ENCODE measurements at places on chromosomes 4 and X.
A peak's percentile ranks its signal among the peaks of the same experiment; 100 is the strongest.

DNA sequence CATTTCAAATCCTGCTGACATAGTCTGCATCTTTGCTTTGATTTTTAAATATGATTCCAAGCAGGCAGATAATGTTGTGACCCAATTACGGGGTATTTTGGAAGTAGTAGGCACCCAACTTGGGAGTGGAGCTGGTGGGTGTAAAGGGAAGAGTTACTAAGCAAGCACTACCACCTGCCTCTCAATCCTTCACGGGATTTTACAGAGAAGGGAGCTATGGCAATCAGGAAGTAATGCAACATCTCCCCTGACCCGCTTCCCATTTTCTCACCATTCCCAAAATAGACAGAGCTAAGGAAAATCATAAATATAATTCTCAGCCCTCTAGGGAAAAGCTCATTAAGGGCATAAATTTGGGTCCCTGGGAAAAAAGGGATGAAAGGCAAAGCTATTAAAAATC, 9.2 kb downstream of the APBB2 start:
- DNase-seq, result peak; percentile 58

- peak; percentile 69 for DNase-seq
Measured at GRCh38 chrX:69060631-69061408, 104.4 kb downstream of the PJA1 start.

DNA sequence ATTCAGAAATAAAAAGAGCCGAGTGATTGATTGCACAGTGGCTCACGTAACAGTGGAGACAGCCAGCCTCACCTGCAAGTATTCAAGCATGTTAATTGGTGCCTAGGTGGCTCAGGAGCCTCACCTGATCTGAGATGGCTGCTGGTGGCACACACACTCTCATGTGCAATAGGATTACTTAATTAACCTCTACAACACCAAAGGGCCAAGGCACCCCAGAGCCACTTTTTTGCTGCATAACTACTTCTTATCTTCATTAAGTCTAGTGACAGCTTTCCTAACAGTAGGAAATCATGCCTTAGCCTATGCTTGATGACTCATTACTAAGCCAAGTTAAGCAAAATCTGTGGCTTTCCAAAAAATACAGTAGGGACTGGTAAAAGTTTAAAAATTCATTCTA, 117.3 kb upstream of the NOCT start:
- no peak for DNase-seq

GRCh38 chr4:70737006-70737405, 15.2 kb downstream of the RUFY3 start:
- DNase-seq, result no peak

DNA sequence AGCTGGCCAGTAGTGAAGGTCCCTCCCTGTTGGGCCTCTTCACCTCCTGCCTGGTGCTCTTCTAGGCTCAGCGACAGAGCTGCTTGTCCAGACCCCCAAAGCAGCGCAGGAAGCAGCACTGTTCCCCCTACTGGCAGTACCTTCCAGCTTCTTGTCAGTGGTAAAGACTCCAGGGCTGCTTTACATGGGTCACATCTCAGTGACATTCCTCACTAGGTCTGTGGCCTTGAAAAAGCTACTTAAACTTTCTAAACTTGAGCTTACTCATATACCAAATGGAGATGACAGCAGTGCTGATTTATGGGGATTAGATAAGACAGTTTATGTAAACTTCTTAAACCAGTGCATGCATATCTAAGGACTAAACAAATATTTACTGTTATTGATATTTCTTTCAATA, 117.3 kb downstream of the FAT4 start:
- DNase-seq, result peak; percentile 17

GRCh38 chrX:67622053-67622585, 78.3 kb downstream of the AR start:
- no peak for DNase-seq

DNA sequence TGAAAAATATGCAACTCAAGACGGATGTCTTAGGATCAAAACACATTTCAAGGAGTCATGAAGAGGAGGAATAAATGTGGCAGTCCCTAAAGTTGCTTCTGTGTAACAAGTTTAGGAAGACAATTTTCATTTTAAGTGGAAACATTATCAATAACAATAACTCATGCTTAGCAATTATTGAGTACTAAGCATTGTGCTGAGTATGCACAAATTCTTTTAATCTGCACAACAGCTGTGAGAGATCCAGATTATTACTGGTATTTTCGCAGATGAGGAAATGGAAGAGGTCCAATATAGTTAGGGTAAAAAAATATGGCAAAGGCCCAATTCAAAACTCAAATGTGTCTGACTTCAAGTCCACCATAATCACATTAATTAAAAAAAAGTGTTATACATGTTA, 2.9 kb upstream of the TEX13B start:
- DNase-seq, result no peak

DNA sequence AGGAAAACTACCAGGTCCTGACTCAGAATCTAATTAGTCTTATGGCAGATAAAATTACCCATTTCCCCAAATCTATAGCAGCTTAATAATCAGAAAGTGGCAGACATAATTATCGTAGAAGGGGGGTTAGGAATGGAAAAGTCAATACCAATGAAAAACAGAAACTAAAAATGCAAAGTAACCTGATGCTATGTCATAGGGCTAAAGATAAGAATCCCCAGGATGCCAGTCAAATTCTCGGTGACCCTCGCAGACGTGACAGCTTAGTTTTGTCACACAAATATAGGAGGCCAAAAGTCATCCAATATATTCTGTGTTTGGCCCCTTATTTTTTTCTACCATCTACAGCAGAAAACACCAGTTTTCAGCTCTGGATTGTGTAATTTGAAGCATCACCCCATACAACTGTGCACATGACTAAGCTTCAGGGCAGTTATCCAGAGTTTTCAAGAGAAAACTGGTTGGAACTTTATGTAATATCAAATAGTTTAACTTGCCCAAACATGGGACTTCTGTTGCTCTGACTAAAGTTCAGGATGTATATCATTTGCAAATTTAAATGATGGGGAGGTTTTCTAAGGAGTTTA, 30.9 kb downstream of the RASSF6 start:
- DNase-seq, result no peak
